CD8-positive, alpha-beta memory T cell (primary cell): ENCODE measurements at places on chromosomes 4 and X.
A peak's percentile ranks its signal among the peaks of the same experiment; 100 is the strongest.

DNA sequence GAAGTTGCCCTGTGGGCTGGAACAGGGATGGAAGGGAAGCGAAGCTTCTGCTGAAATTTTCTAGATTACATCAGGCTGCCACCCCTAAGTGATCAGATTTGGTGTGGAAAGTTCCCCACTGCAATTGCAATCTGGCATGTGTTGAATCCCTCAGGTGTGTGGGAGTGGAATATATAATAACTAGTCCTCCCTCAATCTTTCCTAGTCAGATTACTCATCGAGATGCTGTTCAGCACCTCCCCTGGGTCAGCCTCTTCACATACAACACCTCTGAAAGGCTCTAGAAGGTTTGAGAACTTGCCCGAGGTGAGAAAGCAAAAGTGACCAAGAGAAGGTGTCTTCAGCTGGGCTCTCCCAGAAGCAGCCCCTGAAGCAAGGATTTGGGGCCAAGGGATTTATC, 336.8 kb downstream of the BCOR start:
- no peaks in the 10 kb centered on the region for H3K36me3 ChIP-seq
- H3K4me1 ChIP-seq, result peaks cover 6% of the 10 kb centered on the region
- H3K27me3 ChIP-seq, result no peaks in the 10 kb centered on the region
- H3K27ac ChIP-seq, result no peak overlapping the region
- no peak overlapping the region for H3K4me3 ChIP-seq
- no peak for DNase-seq

GRCh38 chrX:107823456-107823855, 2.2 kb upstream of the MID2 start:
- H3K36me3 ChIP-seq, result no peaks in the 10 kb centered on the region
- H3K4me3 ChIP-seq, result no peak overlapping the region

DNA sequence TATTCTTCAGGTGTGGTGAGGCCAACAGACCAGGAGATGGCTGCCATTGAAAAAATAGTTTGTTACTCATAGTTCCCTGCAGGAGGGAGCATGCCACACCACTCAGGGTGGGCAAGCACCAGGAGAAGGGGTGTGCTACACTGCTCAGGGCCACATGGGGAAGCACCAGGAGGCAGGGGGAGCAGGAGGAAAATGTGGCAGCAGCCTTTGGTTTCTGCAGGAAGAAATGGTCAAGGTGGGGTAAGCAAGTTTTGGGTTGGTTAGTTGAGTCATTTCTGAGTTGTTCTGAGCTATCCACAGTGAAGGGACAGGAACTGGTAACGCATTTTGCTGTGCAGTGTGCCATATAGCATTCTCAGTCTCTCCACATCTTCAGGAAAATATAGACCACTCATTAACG, 23.8 kb downstream of the FGFBP1 start:
- H3K4me1 ChIP-seq, result no peaks in the 10 kb centered on the region
- no peaks in the 10 kb centered on the region for H3K27me3 ChIP-seq
- no peaks in the 10 kb centered on the region for H3K36me3 ChIP-seq
- no peak for DNase-seq
- no peak overlapping the region for H3K27ac ChIP-seq

DNA sequence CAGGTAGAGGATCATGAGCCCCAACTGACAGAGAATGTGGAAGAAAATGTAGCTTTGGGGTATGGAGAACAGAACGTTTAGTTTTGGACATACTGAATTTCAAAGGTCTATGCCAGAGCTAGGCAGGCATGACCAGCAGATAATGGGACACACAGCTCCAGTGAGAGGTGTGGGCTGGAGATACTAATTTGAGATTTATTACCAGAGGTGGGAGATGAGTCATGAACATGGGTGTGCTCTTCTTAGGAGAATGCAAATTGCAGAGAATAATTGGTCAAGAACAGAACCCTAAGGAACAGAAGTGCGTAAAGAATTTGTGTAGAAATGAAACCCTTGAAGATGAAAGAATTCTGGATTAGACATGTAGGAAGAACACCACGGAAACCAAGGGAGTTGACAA, 125.2 kb downstream of the PACRGL start:
- DNase-seq, result no peak
- H3K4me1 ChIP-seq, result no peaks in the 10 kb centered on the region
- no peak overlapping the region for H3K27ac ChIP-seq
- no peaks in the 10 kb centered on the region for H3K27me3 ChIP-seq

GRCh38 chr4:117495802-117496201, 410.4 kb upstream of the TRAM1L1 start:
- no peaks in the 10 kb centered on the region for H3K36me3 ChIP-seq
- no peak overlapping the region for H3K4me3 ChIP-seq
- no peak overlapping the region for H3K27ac ChIP-seq
- H3K27me3 ChIP-seq, result no peaks in the 10 kb centered on the region

- H3K27ac ChIP-seq, result no peak overlapping the region
- no peaks in the 10 kb centered on the region for H3K36me3 ChIP-seq
- DNase-seq, result no peak
- no peak overlapping the region for H3K4me3 ChIP-seq
- H3K4me1 ChIP-seq, result no peaks in the 10 kb centered on the region
Measured at GRCh38 chr4:24433515-24434214, 150.7 kb downstream of the DHX15 start.

DNA sequence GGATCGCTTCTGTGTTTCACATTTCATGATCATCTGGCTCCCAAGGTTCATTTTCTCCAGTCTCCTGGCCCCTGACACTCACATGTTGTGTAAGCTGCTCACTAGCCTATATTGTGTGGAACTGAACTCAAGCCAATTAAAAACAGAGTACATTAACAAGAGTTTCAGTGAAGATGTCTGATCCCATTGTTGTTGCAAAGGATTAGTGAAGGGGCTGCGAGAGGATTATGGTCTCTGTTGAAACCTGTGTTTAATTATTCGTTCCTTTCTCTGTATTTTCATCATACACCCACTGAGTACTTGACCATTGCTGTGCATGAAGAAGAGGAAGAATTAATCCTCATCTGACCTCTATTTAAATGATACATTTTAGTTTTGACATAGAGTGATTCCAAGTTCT, 54.7 kb downstream of the AFF2 start:
- no peaks in the 10 kb centered on the region for H3K36me3 ChIP-seq
- no peak for DNase-seq
- no peak overlapping the region for H3K4me3 ChIP-seq
- H3K4me1 ChIP-seq, result no peaks in the 10 kb centered on the region

- no peaks in the 10 kb centered on the region for H3K4me1 ChIP-seq
- H3K27me3 ChIP-seq, result no peaks in the 10 kb centered on the region
- no peak for DNase-seq
Measured at GRCh38 chrX:41895826-41896225, 27.5 kb downstream of the CASK start.

DNA sequence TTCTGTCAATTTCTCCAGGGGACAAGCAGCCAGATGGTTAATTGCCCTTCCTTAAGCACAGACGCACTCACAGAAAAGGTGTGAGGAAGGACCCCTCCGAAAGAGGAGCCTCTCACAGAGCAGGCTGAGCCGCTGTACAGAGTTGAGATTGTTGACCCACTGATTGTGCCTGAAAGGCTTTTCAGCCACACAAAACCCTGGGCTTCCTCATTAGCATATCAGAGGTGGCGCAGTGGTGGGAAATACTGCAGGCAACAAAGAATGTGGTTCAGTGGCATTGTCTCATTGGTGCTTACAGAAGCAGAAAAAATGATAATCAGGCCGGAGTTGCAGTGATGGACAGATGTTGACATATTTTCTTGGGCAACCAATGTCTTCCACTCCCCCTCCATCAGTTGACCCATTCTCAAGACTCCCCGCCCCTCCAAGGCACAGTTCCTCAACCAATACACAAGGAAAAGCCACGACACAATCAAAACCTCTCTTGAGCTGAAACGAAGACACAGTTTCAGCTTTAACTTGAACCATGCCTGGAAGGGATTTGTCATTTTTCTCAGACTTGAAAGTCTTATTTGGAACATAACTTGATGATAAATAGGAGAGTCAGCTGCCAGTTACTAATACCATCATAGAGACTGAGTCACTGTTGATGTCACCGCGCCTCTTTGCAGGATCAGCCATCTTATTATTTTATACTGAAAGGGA, 53.1 kb downstream of the ATXN3L start:
- no peaks in the 10 kb centered on the region for H3K27me3 ChIP-seq
- no peak for DNase-seq
- no peaks in the 10 kb centered on the region for H3K36me3 ChIP-seq
- H3K27ac ChIP-seq, result no peak overlapping the region
- no peak overlapping the region for H3K4me3 ChIP-seq

- no peak for DNase-seq
- H3K27ac ChIP-seq, result no peak overlapping the region
- no peaks in the 10 kb centered on the region for H3K4me1 ChIP-seq
- no peak overlapping the region for H3K4me3 ChIP-seq
- no peaks in the 10 kb centered on the region for H3K27me3 ChIP-seq
Measured at GRCh38 chrX:49910344-49910743, 12.1 kb upstream of the CLCN5 start.

- H3K36me3 ChIP-seq, result no peaks in the 10 kb centered on the region
- no peaks in the 10 kb centered on the region for H3K27me3 ChIP-seq
- H3K4me3 ChIP-seq, result no peak overlapping the region
- H3K4me1 ChIP-seq, result no peaks in the 10 kb centered on the region
Measured at GRCh38 chrX:113726466-113726865, 857.4 kb upstream of the HTR2C start.

- no peaks in the 10 kb centered on the region for H3K36me3 ChIP-seq
- no peak overlapping the region for H3K27ac ChIP-seq
- H3K4me1 ChIP-seq, result no peaks in the 10 kb centered on the region
- no peak for DNase-seq
Measured at GRCh38 chrX:68273887-68274286, 159.4 kb downstream of the OPHN1 start.

DNA sequence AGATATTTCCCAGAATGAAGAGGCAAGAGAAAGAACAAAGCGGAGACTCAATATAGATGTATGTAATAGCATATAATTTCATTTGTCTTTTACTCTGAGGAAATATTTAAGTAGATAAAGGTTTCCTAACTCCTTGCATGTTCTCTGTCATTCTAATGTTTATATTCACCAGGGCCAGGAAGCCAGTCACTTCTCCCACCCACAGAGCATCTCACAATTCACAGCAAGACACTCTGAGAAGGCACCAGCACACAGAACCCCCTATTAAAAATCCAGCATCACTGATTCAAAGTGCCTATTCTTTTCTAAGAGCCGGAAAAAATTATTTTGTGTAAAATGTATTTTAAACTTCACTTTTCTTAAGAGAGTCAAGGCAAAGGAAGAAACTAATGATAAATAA, 927.1 kb downstream of the C4orf33 start:
- H3K4me3 ChIP-seq, result no peak overlapping the region
- H3K36me3 ChIP-seq, result no peaks in the 10 kb centered on the region
- no peak for DNase-seq
- no peak overlapping the region for H3K27ac ChIP-seq
- H3K4me1 ChIP-seq, result no peaks in the 10 kb centered on the region

DNA sequence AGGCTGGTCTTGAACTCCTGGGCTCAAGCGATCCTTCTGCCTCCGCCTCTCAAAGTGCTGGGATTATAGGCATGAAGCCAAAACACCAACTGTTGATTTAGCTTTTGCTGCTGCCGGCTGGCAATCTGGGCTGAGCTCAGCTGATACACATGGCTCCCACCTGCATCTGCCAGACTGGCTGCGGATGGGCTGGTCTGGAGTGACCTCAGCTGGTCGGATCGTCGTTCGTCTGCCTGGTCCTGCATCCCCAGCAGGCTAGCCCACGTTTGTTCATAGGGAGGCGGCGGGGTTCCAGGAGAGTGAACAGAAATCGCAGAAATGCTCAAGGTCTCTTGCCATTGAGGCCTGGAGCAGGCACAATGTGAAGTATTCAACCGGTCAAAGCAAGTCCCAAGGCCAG, 74.4 kb upstream of the DDX3X start:
- DNase-seq, result no peak
- no peaks in the 10 kb centered on the region for H3K36me3 ChIP-seq
- H3K4me3 ChIP-seq, result no peak overlapping the region
- H3K4me1 ChIP-seq, result no peaks in the 10 kb centered on the region
- H3K27me3 ChIP-seq, result no peaks in the 10 kb centered on the region

GRCh38 chrX:12901486-12901885, 4.9 kb upstream of the TLR8 start:
- no peaks in the 10 kb centered on the region for H3K4me1 ChIP-seq
- no peak overlapping the region for H3K27ac ChIP-seq
- H3K4me3 ChIP-seq, result no peak overlapping the region
- H3K27me3 ChIP-seq, result no peaks in the 10 kb centered on the region
- DNase-seq, result peak; percentile 32

DNA sequence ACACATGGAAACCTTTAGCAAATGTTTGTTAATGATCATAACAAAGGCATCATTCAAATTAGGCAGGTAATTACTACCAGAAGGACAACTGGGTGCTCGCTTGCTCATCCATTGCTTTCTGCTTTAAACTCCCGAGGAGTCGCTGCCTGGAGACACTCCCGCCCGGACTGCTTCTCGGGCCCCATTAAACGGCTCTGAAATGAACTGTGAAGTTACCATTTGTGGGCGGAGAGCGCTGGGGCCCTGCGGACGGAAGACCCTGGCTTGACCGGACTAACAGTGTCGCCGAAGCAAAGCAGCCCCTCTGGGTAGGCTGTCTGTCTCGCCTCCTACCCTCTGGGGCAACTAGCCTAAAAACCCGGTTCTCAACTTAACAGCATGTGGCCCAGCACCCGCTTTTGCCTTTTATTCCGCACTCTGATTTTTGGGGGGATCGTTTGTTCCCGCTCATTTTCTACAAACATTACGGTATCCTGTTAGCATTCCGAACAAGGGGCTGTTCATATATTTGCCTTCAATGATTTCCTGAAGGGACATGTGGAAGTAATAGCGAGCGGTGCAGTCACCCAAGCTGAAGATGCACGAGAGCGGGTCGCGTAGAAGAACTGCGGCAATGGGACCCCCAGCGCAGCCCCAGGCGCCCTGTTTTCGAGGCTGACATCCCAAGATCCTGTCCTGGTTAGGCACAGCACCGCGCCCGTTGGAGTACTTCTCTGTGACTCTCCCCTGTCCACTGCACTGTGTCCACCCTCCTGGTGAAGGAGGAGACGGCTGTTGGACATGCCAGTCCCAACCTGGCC, 1.6 kb upstream of the PDGFRA start:
- H3K4me3 ChIP-seq, result no peak overlapping the region
- H3K36me3 ChIP-seq, result no peaks in the 10 kb centered on the region
- peaks cover 14% of the 10 kb centered on the region for H3K4me1 ChIP-seq
- H3K27me3 ChIP-seq, result peaks cover 65% of the 10 kb centered on the region
- DNase-seq, result no peak

DNA sequence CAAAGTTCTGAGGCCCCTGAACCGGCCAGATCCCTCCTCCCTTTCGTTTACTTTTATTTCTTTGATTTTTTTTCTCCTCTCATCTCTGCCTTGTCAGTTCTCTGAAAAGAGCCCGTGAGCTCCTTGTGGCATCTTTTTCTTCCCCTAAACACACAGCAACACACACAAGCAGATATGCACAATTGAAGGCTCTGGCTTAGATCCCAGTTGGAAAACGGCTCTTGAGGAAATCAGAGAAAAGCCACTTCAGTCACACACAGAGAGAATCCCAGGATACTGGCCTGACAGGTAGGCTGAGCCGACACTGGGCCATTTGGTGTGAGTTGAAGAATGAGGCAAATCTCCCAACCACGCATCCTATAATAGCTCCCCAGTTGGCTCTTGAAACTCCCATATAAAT, 12.9 kb downstream of the DIPK2B start:
- H3K4me1 ChIP-seq, result no peaks in the 10 kb centered on the region
- no peaks in the 10 kb centered on the region for H3K36me3 ChIP-seq
- H3K27ac ChIP-seq, result no peak overlapping the region
- H3K4me3 ChIP-seq, result no peak overlapping the region
- DNase-seq, result no peak
- H3K27me3 ChIP-seq, result no peaks in the 10 kb centered on the region
